ENCODE measurements at places on chromosomes 4 and X.

DNA sequence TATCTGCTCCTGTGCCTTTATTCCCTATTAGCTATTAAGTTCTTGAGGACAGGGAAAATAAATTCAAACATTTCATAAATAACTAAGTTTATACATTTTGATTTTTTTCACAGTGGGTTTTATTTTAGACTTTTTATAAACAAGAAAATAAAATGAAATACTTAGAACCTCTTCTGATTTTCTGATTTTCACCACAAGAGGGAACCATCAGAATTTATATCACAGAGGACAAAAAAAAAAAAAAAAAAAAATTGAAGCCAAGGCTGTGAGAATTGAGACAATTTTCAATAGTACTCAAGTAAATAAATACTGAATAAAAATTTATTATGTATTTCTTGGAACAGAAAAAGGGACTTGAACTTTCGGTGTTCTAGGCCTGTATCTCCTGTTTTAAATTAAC lies 288.1 kb downstream of the SH3BGRL start:
- no peak for DNase-seq

- no peak for DNase-seq
Measured at GRCh38 chr4:25857403-25857802, 5.4 kb downstream of the SEL1L3 start.

DNA sequence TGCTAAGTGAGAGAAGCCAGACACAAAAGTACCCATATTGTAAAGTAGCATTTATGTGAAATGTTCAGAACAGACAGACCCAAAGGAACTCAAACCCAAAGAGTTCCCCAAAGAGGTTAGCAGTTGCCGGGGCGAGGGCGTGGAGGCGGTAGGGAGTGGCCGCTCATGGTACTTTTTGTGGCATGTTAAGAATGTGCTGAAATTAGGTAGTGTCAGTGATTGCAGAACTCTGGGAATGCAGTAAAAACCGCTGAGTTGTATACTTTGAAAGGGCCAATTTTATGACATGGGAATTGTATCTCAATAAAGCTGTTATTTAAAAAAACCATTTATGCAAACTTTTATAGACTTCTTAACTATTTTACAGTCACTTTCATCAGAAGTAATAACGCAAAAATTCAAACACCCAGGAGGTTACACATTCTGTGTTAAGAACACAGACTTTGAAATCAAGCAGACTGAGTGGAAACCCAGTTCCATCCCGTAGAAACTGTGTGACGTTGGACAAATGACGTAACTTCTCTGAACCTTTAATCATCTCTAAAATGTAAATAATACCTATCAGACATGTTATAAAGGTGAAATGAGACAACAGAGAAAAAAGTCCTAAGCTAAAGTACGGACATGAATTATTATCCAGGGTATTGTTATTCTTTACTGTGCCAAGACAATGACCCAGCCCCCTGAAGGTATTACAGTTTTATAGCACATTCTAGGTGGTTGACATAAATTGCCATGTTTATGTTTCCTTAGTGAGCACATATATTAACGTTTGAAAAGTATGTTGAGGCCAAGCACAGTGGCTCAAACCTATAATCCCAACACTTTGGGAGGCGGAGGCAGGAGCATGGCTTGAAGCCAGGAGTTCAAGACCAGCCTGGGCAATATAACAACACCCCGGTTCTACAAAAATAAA lies 19.7 kb downstream of the ZFP42 start:
- DNase-seq, result no peak

GRCh38 chrX:41718481-41719235 lies 5.3 kb upstream of the GPR82 start:
- DNase-seq, result no peak

GRCh38 chr4:15894921-15895916 lies 43.3 kb downstream of the FGFBP1 start:
- no peak for DNase-seq

DNA sequence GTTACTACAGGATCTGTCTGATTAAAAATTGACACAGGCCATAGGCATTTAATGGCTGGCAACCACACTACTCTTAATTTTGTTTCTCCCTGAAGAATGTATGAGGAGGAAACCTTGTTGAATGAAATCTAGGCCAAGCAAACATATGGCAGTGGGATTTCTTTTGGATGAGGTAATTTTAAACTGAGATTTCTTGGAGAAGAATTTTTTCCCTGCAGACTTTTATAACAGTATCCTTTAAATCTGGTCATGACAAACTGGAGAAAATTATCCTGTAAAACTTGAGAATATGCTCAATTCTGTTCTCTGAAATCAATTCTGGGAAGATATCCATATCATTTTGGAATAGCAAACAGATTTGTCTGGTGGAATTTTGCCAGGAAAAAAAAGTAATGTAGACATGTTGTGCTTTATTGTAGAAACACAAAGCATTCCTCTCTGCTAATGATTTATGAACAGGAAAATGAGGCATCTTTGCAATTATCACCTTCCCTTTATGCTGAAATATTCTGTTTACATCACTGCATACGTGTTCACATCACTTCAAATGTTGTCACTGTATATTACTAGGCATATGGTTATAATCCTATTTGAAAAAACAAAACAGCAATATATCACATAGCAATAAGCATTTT lies 108.3 kb upstream of the ARSJ start:
- DNase-seq, result no peak

DNA sequence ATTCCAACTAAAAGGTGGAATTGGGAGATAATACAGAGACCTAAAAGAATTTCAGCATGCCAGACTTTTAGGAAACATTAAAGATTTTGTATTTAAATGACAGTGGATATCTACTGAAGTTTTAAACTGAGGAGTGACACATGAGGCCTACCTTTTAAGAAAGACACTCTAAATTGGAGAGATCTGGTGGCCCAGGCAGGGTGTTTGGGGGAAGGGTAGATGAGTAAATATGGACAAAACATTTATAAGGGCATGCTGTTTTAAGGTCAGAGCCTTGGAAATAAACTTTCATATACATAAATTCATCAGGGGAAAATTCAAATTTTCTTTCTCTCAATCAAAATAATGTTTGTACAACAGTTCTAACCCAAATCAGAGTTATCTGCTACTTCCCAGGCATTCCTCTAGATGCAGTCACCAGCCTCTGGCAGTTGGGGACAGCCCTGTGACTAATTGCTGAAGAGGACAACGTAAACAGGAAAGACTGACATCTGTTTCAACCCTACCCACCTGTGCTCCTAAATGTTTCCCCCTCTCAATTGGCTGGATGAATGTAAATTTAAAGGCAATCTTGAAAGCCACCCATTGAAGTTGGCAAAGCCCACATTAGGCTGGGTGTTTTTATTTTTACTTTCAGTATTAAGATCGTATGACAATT lies 1646.9 kb upstream of the ADGRL3 start:
- DNase-seq, result peak; percentile 3

- DNase-seq, result peak; percentile 9
Measured at GRCh38 chr4:170589597-170590191, 499.9 kb upstream of the AADAT start.

DNA sequence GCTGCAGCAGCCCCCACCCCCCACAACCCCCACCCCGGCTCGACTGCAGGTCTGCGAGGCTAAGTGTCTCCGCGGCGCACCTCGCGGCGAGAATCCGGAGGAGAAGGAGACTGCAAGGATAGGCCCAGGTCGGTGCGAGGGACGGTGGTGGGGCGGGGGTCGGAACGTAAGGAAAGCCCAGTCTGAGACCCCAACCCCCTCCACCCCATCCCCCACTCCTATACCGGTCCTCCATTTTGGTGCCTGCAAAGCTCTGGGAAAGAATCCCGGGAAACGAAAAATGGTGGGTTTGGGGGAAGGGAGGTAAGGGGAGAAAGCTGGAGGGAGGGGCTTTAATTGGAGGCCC lies 614 bp downstream of the BEX3 start:
- no peak for DNase-seq

DNA sequence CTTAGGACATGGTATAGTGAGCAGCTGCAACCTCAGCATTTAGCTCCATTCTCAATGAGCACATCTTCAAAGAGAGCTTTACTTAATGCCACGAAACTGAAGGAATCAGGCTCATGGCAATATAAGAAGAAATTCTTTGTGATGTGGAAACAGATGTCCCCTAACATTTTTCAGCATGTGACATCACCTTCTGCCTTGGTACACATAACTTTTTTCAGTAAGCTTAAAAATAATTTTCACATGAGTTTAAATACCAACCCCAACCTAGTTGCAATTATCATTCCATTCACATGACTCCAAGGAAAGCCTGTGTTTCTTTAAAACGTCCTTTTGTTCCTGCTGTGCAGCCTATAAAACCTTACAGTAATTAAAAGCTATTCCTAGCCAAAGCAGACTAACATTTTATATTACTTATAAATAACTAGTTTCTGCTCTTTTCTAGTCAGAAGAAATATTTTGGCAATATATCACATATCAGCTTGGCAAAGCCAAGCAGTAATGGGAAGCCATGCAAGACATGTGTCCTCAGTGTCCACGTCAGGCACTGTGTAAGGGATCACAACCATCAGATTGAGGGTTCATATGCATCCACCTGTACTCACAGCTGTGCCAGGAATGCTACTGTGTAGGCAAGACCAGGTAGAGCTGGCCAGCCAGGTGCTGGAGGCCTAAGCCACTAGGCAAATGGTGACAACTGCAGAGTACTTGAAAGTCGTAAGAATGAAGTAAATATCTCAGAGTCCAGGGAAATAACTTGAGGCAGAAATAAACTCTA lies 466.6 kb downstream of the INPP4B start:
- no peak for DNase-seq
